ENCODE measurements at places on chromosomes 12 and 14.

GRCh38 chr12:101671157-101671791 is 26.2 kb upstream of the CHPT1 start:
- no peak overlapping the region for H3K27ac ChIP-seq
- DNase-seq, result no peak
- no peaks in the 10 kb centered on the region for H3K36me3 ChIP-seq
- no peak overlapping the region for H3K4me3 ChIP-seq

DNA sequence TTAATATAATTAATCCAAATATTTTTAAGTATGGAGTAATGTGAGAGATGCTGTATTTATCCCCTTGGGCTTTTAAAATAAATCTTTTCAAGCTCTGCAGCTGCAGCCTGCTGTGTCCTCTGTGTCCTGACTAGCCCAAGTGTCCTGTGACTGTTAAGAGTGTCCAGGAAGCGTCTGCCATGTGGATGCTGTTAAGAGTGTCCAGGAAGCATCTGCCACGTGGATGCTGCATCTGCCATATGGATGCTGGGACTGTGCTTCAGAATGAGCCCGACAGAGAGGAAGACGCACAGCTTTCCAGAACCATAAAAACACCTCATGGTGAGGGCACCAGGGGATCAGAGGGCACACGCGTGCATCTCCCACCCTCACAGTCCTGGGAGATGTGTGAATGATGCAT is 307.2 kb downstream of the ADGRD1 start:
- no peak for DNase-seq
- no peaks in the 10 kb centered on the region for H3K36me3 ChIP-seq
- H3K27me3 ChIP-seq, result no peaks in the 10 kb centered on the region
- H3K4me3 ChIP-seq, result no peak overlapping the region

GRCh38 chr12:100359822-100360221 is 2.9 kb downstream of the SLC17A8 start:
- no peak overlapping the region for H3K4me3 ChIP-seq
- no peaks in the 10 kb centered on the region for H3K4me1 ChIP-seq
- no peaks in the 10 kb centered on the region for H3K36me3 ChIP-seq
- no peak for DNase-seq

DNA sequence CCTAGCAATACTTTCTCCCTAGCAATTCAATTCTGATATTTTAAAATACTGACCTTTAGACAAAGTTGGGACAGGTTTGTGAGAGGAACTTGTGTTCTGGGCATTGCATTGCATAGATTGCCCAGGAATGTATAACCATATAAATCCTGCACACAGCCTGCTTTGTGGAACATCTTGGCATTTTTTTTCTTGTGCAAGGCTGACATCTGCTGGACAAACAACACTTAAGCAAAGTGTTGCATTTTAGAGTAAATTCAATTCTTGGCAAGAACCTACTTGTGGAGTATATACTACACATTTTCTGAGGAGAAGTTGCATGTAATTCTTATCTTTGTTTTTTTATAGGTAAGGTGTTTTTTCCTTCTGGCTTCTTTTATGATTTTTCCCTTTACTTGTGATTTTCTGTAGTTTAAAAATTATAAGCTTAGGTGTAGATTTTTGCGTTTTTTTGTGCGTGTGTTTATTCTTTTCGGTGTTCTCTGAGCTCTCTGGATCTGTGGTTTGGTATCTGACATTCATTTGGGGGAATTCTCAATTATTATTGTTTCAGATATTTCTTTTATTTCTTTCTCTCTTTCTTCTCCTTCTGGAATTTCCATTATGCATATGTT is 26.4 kb downstream of the TESPA1 start:
- no peak overlapping the region for H3K27ac ChIP-seq
- no peak for DNase-seq
- H3K4me1 ChIP-seq, result peaks cover 4% of the 10 kb centered on the region
- no peak overlapping the region for H3K4me3 ChIP-seq
- no peaks in the 10 kb centered on the region for H3K27me3 ChIP-seq
- no peaks in the 10 kb centered on the region for H3K36me3 ChIP-seq

- H3K27me3 ChIP-seq, result no peaks in the 10 kb centered on the region
- H3K27ac ChIP-seq, result no peak overlapping the region
- no peaks in the 10 kb centered on the region for H3K36me3 ChIP-seq
Measured at GRCh38 chr12:66683073-66683472, 4.2 kb upstream of the GRIP1 start.

- DNase-seq, result no peak
- no peak overlapping the region for H3K4me3 ChIP-seq
- no peaks in the 10 kb centered on the region for H3K4me1 ChIP-seq
- no peaks in the 10 kb centered on the region for H3K36me3 ChIP-seq
- H3K27me3 ChIP-seq, result no peaks in the 10 kb centered on the region
- no peak overlapping the region for H3K27ac ChIP-seq
Measured at GRCh38 chr12:9944391-9944790, 12.2 kb upstream of the CLEC2A start.

Data from ovary (tissue), 10 donors.